Effector memory CD4-positive, alpha-beta T cell (primary cell): ENCODE measurements at places on chromosomes 12 and 14.

GRCh38 chr12:49965836-49966235 lies 4.2 kb downstream of the AQP5 start:
- no peak for DNase-seq

GRCh38 chr12:53346491-53346890 lies 10.3 kb upstream of the SP7 start:
- no peak for DNase-seq

GRCh38 chr14:102868956-102869547 lies 53.4 kb upstream of the AMN start:
- no peak for DNase-seq

GRCh38 chr12:58202933-58203718 lies 261.8 kb downstream of the ATP23 start:
- no peak for DNase-seq

DNA sequence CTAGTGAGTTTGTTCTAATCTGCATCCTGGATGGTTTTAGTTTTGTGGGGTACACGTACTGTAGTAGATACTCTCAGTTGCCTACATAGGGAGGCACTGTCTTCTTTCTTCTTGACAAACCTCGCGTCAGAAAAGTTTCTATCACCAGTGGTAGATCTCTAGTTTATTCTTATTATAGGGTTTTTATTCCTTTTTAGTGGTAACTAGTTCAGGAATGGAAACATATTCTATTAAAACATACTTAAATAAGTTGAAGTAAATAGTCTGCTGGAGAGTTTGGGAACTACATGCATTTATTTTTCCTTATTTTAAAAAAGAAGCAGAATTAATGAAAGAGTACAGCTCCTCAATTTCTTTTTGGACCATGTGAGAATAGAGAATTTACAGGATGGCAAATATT lies 33.6 kb upstream of the OR9K2 start:
- no peak for DNase-seq

GRCh38 chr14:96790186-96790585 lies 7.0 kb upstream of the VRK1 start:
- DNase-seq, result no peak

DNA sequence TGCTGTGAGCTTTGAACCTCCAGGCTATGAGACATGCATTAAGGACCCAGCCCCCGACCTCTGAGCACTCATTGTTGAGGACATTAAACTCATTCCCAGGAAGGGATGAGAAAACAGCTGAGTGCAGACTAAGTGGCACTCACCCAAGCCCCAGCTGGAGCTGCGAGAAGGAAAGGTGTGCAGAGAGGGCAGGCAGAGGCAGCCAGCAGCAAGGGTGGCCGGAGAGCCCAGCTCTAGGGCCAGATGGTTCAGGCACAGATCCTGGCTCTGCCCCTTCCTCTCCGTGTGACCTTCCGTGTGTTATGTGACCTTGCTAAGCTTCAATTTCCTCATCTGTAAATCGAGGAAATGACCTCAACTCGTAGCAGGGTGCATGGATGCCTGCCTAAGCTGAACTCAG lies 3.7 kb downstream of the TSPAN11 start:
- no peak for DNase-seq

DNA sequence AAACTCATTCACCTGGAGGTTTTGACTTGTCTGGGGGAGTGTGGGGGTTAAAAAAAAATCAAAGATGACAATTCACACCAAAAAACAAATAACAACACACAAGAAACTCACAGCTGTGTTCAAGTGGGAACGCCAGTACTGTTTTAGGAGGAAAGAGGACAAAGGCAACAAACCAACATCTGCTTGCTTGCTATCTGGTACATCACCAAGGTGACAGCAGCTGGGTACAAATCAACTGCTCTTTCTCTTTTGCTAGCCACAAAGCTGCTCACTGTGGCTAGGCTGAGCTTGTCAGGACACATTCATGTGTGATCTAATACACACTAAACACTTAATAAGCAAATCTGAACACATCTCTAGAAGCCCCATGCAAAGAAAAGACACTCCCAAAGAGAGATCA lies 128.0 kb upstream of the RAP1B start:
- no peak for DNase-seq

GRCh38 chr12:105742567-105742874 lies 396.2 kb downstream of the NUAK1 start:
- no peak for DNase-seq

DNA sequence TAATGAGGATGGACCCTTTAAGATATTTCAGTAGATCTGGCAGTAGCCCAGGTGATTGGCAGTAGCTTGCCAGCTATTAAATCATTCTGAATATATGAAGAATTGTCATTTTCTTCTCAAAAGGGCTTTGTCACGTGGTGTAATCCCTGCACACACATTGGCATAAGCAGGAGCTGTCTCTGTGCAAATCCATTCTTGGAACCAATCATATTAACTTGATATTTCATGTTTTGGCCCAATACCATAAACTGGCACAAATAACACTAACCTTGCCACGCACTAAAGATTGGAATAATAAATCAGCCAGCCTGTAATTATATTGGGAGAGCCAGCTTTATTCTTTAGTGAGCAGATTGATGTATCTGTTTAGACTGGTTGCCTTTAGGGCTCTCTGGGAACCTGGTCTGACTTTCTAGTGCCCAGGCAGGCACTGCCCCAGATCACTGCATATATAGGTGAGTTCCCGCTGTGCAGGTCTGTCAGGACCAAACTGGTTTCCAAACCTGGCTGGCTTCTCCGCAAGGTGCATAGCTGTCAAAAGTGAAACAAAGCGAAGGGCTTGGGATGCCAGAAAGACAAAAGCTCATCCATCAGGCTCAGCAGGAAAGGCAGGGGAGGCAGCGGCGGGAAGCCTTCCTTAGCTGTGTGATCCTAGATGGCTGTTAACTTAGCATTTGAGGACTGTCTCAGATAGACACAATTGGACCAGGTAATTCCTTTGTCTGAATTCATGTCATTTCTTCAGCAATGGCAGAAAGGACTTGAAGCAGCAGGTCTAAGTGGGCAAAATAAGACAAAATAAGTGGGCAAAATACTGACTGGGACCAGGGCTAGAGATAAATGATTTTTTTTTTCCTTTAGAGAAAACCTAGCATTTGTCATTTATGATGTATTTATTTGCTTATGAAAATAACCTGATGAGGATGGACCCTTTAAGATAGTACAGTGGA lies 128.8 kb upstream of the DYRK2 start:
- no peak for DNase-seq
